Nucleus accumbens (tissue), 56 donors: ENCODE measurements at places on chromosomes 2 and 18.

GRCh38 chr2:22403748-22404147 is 981.2 kb upstream of the KLHL29 start:
- no peak for DNase-seq

- no peak for DNase-seq
These were observed 7.7 kb downstream of the OTX1 start for GRCh38 chr2:63058144-63058920.

DNA sequence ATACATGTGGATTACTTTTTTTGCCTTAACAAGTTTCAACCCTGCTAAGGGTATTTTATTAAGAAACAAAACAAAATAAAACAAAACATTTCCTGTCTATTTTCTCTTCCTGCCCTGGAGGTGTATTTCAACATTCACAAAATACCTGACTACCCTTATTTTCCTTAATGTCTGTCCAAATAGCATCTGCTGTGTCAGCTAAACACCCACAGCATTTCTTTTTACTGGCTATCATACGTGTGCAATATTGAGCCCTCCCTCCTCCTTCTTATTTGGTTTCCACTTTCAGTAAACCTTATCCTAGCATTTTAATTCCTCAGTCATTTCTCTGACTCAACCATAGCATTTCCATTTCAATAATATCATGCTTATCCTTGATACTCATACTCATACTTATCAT is 1420.0 kb upstream of the ZEB2 start:
- DNase-seq = no peak

DNA sequence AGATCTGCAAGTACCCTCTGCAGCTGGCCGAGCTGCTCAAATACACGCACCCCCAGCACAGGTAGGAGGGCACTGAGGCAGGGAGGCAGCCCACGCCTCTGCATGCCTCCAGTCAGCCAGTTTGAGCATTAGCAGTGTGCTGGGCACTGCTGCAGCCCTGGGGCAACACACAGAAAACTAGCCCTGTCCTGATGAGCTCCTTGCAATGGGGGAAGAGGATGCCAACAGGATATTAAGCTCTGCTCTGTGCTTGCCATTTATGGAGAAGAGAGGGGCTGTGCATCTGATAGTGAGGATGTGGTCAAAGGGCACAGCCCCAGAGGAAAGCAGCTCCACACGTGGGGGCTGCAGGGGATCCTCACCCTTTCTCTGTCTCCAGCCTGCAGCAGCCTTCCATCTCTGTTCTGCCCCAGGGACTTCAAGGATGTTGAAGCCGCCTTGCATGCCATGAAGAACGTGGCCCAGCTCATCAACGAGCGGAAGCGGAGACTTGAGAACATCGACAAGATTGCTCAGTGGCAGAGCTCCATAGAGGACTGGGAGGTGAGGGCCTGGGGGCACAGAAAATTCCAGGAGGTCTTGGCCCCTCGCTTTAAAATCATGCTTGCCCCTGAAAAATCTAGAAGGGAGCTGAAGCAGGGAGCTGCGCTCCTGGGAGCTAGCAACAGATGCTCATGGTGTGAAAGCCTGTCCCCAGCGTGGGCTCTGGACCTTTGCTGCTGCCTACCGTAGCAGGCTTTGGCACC is 51.7 kb downstream of the FAM168B start:
- no peak for DNase-seq

DNA sequence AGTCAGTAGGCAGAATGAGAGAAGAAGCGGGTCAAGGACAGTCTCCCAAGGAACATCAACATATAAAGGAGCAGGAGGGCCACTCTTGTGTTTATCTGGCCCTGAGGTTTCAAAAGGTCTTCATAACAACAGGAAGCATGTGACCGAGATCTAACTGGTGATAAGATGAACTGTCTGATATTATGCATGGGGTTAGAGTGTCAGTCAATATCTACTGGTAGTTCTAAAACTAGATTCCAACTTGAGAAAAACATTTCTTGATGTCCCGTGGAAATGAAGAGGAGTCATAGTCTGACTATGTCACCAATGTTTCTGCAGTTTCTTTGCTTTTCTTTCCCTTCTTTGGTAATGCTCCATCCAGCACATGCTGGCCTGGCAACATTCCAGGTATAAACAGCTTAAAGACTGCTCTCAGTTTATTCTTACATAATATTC is 77.5 kb upstream of the ITPRID2 start:
- no peak for DNase-seq

DNA sequence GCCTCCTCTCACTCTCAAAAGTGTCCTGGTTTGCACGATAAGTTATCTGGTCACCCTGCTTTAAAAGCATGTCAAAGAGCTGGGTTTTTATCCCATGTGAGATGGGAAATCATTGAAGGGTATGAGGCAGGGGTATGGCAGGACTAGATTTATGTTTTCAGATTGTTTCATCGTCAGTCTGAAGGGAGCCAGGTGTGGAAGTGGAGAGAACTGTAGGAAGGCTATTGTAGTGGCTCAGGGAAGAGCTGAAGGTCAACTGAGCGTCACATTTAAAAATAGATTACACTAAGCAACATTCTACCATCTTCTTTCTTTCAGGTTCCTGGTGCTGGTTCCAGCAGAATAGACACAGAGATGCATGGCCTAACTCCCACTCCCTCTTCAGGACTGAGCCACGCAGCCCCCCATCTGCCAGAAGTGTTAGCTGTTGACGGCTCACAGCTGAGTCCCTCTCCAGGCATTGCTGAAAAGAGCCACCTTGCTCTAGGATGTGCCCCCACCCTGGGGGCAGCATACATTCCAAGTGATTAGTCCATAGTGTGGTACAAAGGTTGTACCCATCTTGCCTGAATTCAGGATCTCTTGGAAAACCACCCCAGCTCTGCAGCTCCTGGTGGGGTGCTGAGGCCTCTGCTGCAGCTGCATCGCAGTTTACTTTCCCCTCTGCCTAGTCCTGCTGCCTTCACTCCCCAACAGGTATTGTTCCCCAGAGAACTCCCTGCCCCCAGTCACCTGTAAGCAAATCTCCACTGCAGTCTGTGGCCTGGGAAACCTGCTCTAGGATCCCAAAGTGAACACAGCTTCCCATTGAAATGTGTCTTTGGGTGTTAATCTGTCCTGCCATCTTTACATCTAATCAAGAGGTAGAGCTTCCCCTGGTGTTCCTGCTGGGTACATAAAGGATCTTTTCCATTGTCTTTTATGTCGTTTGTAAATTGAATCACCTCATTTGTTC is 79.5 kb upstream of the KLF7 start:
- no peak for DNase-seq

DNA sequence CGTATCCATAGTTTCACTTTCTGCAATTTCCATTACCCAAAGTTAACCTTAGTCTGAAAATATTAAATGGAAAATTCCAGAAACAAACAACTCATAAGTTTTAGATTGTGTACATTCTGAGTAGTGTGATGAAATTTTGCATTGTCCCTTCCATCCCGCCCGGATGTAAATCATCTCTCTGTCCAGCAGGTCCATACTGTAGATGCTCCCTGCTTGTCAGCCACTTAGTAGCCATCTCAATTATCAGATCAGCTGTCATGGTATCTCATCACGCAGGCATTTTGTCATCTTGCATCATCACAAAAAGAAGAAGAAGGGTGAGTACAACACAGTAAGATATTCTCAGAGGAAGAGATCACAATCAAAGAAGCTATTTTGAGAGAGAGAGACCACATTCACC is 185.0 kb upstream of the STK17B start:
- DNase-seq = no peak

DNA sequence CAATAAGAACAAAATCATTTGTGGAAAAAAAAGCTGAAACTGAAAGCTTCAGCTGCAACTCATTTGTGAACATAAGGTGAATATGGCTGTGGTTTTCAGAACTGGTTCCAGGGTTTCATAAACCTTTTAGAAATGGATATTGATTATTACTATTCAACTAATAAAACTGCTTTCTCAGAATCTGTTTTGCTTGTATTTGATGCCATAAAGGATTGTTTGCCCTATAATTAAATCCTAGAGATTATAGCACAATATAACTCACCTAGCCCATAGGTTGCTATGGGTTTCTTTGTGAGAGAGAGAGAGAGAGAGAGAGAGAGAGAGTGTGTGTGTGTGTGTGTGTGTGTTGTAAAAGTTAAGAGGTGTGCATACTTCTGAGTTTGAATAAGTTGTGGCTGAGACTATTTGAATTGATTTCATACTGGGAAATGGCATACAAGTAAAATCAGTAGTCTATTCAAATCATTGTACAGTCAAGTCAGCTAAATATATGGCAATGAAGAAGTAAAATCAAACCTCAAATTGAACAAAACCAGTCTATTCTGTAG is 339.2 kb downstream of the ARHGAP15 start:
- DNase-seq = no peak

- no peak for DNase-seq
These were observed 32.4 kb downstream of the DDX1 start for GRCh38 chr2:15623898-15624541.
